ENCODE measurements at places on chromosomes 7 and 10.
A peak's percentile ranks its signal among the peaks of the same experiment; 100 is the strongest.

GRCh38 chr7:114085313-114085591, 166.4 kb upstream of the PPP1R3A start:
- DNase-seq, result no peak

GRCh38 chr10:74919671-74920070, 93.3 kb downstream of the KAT6B start:
- DNase-seq, result no peak

- DNase-seq, result no peak
Observed at GRCh38 chr10:75402486-75403143, 1.1 kb upstream of the ZNF503 start.

- no peak for DNase-seq
Observed at GRCh38 chr7:135913404-135913803, 63.8 kb downstream of the MTPN start.

DNA sequence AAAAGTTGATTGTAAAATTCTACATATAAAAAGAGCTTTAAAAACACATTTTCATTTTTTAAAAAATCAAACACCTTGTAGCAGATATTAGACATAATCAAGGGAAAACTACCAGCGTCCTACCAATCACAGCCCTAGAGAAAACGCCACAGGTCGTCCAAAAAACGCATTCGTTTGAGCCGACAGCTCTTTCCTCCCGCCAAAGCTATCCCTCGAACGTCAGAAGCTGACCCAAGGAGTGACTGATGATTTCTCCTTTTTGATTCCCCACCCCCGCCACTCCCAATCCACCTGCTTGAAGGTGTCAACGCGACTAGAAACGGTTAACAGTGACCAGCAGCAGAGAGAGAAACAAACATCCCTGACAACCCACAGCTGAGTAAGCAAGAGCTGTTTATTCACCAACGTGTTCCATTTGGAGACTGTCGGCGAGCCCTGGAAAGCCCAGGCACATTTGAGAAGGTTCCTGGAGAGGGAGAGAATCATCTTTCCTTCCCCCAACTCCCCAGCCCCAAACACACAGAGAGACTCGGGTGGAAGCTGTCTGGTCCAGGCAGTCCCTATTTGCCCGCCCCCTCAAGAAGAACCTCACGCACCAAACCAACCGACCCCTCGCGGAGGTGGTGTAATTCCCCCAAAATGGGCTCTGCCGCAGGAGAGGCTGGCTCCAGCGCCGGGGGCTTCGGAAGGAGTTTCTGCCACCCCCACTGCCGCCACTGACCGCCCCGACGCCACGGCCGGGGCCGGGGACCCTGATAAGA, 622 bp downstream of the CPEB3 start:
- peak; percentile 15 for DNase-seq

GRCh38 chr7:47336472-47337425, 245.2 kb downstream of the TNS3 start:
- no peak for DNase-seq

DNA sequence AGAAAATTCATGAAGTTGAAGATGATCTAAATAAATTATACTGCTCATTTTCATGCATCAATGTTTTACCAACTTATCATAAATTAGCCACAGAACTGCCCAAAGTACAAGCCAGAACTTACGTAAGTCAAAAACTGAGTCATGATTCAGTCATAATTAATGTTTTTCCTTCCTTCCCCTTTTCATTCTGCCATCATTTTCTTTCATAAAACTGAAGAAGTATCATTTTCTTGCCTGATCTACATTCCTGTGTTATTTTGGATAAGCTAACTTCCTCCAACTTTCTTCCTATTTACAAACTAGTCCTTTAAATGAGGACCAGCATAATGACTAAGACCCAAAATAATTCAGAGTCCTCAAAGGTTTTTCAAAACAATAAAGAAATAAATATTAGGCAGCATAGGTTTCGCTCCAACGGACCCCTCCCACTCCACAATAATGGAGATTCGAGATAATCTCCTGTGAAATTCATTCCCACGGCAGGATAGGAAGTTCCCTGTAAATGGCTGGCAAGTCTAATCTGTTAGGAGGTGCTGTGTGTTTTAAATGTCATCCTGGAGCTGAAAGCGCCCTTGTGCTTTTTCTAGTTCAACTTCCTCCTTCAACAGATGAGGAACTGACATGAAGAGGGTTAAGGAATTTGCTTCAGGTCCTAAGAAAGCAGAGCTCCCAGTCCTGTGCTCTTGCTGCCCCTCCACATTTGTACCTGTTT, 218.9 kb downstream of the DOCK4 start:
- DNase-seq, result no peak

GRCh38 chr7:8921807-8922206, 488.4 kb downstream of the NXPH1 start:
- DNase-seq, result no peak

- DNase-seq, result no peak
Observed at GRCh38 chr10:11982253-11982652, 60.4 kb downstream of the UPF2 start.

- DNase-seq, result no peak
Observed at GRCh38 chr10:22228167-22228938, 10.5 kb upstream of the EBLN1 start.

DNA sequence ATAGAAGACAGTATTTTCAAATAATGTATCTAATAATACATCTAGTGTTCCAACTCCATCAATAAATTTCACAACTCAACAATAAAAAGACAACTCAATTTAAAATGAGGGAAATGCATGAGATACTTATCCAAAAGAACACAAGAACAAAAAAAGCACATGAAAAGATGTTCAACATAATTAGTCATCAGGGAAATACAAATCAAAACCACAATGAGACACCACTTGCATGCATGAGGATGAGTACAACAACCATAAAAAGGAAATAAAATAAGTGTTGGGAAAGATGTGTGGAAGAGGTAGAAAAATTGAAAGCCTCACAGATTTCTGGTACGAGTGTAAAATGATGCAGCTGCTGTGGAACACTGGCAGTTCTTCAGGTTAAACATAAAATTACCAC, 111.6 kb upstream of the PTPRZ1 start:
- no peak for DNase-seq

- no peak for DNase-seq
Observed at GRCh38 chr7:158723266-158723665, 18.7 kb upstream of the NCAPG2 start.

DNA sequence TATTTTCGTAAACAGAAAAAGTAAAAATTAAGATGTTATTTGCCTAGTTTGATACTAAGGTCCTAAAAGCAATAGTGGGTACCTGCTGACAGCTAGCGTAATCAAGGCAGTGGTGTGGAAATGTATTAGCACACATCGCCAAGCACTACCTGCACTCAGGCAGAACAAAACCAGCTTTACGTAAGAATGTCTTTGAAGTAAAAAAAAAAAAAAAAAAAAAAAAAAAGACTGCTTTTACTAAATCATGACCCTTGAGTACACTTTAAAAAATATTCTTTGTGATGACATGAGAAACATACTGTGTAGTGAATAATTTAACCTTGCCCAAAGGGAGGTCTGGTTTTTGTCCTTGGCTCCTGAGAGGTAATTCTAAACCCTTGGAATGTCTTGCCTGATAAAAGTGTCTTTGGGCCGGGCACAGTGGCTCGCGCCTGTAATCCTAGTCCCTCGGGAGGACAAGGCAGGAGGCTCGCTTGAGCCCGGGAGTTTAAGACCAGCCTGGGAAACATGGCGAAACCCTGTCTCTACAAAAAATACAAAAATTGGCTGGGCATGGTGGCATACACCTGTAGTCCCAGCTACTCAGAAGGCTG, 12.7 kb downstream of the XRCC2 start:
- DNase-seq, result no peak

DNA sequence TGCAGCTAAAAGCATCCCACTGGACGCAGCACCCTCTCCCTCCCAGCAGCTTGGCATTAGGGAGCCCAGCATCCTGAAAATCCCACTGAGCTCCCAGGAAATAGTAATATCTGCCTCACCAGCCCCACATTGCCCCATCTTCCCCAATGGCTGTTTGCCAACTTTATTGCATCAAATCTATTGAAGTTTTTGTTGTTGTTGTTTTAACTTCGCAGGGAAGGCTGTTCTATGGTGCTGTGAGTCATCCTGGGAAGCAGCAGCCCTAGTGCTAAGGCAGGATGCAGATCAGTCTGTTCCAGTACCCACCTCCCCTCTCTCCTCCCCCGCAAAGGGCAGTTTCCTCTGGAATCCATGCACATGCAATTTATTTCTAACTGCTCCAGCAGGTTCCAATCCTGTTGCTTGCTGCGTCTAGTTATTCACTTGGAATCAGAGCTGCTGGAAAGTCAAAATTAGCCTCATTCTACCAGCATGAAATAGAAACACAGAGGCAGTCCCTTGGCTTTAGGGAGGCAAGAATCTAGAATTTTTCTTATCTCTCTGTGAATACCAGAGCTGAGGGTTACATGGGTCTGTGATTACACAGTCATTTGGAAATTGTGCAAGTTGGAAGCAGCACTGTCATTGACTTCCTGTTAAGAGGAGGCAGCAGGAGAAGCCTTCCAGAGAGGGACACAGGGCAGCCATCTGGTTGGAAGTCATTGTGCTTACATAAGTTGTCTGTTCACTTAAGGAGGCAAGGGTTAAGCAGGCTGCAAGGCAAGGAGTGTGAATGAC, 115.9 kb upstream of the CACUL1 start:
- DNase-seq, result no peak

GRCh38 chr7:29236071-29236580, 41.6 kb downstream of the CHN2 start:
- DNase-seq, result no peak

DNA sequence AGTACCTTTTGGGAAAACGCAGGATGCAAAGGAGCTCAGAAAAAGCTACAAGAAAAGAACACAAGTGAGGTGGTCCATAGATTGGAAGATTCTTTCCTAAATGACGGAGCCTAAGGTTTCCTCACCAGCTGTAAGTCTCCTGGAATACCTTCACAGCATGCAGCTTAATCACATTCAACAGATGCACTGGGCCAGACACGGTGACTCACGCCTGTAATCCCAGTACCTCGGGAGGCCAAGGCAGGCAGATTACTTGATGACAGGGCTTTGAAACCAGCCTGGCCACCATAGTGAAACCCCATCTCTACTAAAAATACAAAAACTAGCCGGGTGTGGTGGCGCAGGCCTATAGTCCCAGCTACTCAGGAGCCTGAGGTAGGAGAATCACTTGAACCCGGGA, 228.7 kb downstream of the FRMD4A start:
- no peak for DNase-seq

DNA sequence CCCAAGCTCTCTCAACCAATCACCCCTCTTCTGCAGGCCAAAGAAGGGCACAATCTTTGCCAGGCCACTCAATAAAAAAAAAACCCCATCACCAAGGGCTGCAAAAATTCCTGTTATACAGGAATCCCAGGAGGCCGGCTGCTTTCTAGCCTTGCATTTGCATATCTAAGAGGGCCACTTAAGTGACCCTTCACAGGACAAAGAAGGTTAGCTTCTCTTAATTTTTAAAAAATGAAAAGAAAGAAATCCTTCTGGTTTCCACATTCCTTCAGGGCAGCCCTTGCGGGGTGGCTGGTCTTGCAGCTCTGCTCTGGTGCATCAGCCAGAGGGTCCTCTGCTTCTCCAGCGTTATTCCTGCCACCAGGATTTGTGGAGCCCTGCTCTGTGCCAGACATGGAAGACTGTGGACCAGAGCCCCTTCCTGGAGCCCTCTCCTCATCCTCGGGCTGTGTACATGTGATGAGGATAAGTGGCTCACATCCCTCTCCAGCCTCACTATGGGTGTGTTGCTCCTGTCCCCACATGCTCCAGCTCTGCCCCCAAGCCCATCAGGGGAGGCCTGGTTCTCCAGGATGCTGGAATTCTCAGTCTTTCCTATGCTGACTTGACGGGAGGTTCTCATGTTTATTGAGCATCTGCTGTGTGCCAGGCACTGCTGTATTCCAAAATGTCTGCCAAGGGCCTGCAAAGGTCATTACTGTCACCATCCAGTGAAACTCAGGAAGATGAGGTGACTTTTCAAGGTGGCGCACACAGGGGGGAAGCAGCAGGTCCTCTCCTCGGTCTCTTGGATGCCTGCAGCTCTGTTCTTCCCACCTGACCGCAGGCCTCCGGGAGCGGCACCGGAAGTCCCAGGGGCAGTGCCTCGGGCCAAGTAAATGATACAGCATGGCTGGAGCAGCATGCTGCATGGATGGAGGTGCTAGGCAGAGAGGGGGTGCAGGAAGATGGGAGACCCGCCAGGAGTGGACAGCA, 67.7 kb downstream of the ARHGAP22 start:
- DNase-seq, result no peak

- no peak for DNase-seq
Observed at GRCh38 chr10:99430116-99430450, 341 bp downstream of the GOT1 start.

DNA sequence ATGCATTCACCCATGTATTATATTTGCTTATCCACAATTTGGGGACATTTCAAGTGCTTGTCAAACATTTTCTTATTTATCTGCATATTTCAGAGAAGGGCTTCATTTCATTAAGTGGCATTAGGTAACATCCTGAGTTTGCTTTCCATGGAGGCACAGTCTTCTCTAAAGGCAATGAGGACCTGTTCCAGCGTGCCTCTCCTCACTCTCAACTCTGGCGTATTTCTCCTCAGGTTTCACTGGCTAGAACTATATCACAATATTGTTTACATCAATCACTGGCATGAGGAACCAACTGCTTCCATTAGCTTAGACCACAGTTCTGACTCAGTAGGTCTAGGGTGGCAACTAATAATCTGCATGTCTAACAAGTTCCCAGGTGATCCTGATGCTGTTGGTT, 177.2 kb downstream of the TAX1BP1 start:
- DNase-seq, result no peak

GRCh38 chr7:25124465-25125136, 459 bp downstream of the CYCS start:
- DNase-seq, result no peak

GRCh38 chr10:76281659-76282058, 850.2 kb downstream of the LRMDA start:
- no peak for DNase-seq

GRCh38 chr10:130021383-130021950, 57.4 kb upstream of the EBF3 start:
- no peak for DNase-seq
